ENCODE measurements at places on chromosomes 12 and 14. TPM values are rescaled to one million over a fixed set of nuclear protein-coding genes. Genes with fewer than 3 reads are reported as not detected.

RPL10L gene
- not detected for total RNA-seq

DNA sequence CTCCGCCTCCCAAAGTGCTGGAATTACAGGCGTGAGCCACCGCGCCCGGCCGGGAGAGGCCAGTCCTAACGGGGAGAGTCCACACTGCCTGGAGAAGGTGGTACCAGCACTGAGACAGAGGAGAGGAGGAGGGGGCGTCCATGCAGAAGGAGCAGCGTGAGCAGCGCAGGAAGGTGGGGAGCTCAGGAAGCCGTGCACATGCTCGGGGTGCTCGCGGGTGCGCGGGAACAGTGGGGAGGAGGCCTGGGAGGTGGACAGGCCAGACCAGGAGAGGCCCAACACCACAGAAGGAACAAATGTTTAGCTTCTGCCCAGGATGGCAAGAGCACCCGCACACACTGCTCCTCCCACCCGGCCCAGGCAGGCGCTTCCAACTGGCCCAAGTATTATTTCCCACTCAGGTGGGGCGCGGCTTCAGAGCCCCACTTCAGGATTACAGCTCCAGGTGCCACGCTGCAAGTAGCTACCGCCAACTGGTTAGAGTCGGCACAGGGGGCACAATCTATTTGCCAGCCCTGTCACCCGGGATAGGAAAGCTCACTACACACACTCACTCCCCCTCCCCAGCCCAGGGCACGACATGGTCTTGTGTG lies 80.8 kb upstream of the BCL11B start:
- no peak for DNase-seq

- DNase-seq: no peak
Observed at GRCh38 chr12:90106568-90106967, 397.9 kb upstream of the ATP2B1 start.

SIX6 gene
- not detected for total RNA-seq

REM2 gene
- total RNA-seq: 0.66 TPM

KRT3 gene
- not detected for total RNA-seq

CCDC198 gene
- total RNA-seq: not detected

DNA sequence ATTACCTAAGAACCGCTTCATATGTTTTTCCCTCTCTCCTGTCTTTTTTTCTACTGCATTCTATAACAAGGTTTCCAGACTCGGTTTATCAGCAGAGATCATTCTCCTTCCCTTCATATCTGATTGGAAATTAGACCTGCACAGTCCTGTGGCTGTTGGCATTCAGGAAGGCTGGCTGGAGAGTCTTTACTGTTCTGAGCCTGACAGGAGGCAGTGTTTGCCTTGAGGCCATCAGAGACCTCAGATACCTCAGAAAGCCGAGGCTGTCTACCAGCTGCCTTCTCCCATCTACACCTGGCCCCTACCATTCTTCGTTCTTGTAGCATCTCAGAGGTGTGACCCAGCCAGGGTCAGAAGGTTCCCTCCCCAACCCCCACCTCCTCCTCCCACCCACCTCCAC lies 182.0 kb downstream of the CAND1 start:
- no peak for DNase-seq

GRCh38 chr12:8912914-8913313 lies 1.4 kb upstream of the PHC1 start:
- no peak for DNase-seq

ANKS1B gene
- total RNA-seq: 21.4 TPM

GRCh38 chr12:94831081-94831751 lies 172.3 kb downstream of the NDUFA12 start:
- DNase-seq: peak; percentile 66

DNA sequence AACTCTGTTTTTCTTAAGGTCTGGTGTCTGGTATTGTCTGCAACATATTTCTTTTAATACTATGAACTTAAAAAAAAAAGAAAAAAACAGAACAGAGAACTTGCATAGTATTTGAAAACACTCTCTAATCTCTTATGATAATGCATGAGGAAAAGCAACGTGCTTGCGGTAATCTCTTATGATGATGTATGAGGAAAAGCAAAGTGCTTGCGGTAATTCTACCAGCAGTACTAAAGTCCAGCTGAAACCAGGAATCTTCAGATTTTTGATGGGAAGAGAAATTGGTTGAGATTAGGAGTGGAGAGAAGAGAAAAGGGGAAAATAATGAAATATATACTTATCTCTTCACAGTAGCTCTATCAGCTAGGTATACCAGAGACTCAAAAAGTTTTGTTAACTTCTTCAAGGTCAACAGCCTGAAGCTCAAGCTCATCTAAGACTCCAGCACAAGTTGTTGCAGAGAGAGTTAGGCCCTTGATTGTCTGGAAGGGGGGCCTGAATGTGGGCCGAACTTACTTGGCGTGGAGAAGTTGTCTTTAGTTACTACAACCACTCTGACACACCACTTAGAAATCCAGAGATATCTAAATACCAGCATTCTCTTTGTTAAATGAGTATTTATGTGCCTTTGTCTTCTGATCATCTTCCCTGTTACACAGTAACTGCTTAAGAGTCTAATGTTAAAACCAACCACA lies 240.4 kb downstream of the PRKD1 start:
- DNase-seq: no peak

VRTN gene
- total RNA-seq: not detected

DNA sequence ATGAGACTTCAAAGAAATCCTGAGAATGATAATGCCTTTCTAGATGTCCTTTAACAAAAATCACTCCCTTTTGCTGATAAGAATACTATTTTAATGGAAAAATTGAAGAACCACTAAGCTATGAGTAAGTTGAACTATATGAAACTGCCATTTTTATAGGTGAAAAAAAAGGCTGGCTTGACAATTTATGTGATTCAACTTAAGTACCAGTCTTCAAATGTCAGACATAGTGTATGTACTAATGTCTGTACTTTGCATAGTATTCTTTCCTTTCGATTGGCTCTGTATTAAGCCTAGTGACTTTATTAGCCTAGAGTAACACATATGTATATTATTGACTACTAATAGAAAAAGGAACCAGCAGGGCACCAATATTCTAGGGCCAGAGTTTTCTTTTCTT lies 11.9 kb downstream of the HEATR5A start:
- DNase-seq: no peak

GRCh38 chr14:64196814-64197411 lies 97.3 kb downstream of the ESR2 start:
- no peak for DNase-seq

PFDN5 gene
- total RNA-seq: 446 TPM

DNA sequence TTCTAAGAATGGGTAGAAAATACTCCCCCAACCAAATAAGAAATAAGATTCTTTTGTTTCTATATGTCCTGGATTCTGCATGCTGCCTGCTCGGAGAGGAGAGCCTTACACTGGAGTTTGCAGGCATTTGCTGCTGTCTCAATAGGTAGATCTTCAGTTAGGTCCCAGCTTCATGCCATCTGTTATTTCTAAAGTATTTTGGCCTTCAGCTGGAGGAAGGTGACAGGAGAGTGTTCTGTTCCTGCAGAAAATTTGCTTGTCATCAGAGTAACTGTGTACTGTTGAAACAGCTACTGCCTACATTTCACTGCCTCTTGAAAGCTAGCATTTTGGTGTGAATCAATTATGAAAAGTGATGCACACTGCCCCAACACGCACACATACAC lies 966.9 kb downstream of the NRXN3 start:
- DNase-seq: no peak

DNA sequence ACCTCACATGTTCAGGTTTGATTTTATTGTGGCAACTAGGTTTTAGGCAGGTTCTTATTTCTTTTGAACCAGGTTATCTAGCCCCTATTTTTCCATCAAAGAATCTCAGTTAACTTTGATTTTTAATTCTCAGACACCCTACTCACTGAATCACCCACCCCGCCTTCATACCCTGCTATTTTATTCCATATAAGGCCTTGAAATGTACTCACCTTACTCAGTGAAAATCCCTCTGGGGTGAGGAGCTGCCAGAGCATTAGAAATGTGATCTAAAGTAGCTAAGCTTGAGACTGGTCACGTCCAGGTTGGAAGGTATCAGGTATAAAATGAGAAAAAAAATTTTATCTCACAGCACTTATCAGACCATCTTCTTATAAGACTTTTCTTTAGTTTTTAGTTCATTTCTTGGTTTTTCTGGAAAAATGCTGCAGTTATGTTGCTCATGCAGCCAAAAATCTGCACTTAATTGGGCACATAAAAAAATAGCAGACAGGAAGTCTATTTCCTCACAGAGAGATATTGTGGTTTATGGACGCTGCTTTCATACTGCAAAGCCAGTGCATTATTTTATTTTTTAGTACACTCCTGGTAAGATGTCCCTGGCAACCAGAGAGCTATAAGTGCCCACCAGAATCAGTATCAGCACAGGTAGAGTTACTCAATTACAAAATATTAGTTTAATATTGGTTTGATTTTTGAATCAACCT lies 101.5 kb upstream of the CCDC91 start:
- DNase-seq: no peak

- no peak for DNase-seq
Observed at GRCh38 chr14:104794631-104794992, 936 bp downstream of the AKT1 start.
